Endothelial cell of coronary artery (primary cell): ENCODE measurements at places on chromosomes 11 and 22. TPM values are rescaled to one million over a fixed set of nuclear protein-coding genes. Genes with fewer than 3 reads are reported as not detected.

The TECTA gene
- total RNA-seq, result 0.19 and 0.27 TPM in 2 replicates

The CNGA4 gene
- total RNA-seq, result not detected in 2 replicates

The CAPN5 gene
- 9.6 and 15.7 TPM in 2 replicates for total RNA-seq

The KRTAP5-10 gene
- not detected in 2 replicates for total RNA-seq

The IL10RA gene
- not detected in 2 replicates for total RNA-seq

The KCNC1 gene
- total RNA-seq, result not detected in 2 replicates

The MGAT3 gene
- total RNA-seq, result 0.47 TPM in 1 of 2 replicates, not detected in the other

The SLN gene
- 0.09 TPM in 1 of 2 replicates, not detected in the other for total RNA-seq

The TMEM86A gene
- 1.1 and 1.3 TPM in 2 replicates for total RNA-seq

The MDK gene
- total RNA-seq, result 27.8 and 46.5 TPM in 2 replicates

The NCF4 gene
- total RNA-seq, result not detected in 2 replicates

The SERPIND1 gene
- total RNA-seq, result 0.66 and 7.4 TPM in 2 replicates

The LDLRAD3 gene
- 10.1 and 13.0 TPM in 2 replicates for total RNA-seq

The MEI1 gene
- 0.56 and 0.81 TPM in 2 replicates for total RNA-seq

The PCSK7 gene
- total RNA-seq, result 45.5 and 53.2 TPM in 2 replicates
